GM06990 (cell line): ENCODE measurements at places on chromosomes 16 and 17.
A peak's percentile ranks its signal among the peaks of the same experiment; 100 is the strongest.

GRCh38 chr16:57951204-57951960, 19.5 kb downstream of the CNGB1 start:
- no peak for DNase-seq

DNA sequence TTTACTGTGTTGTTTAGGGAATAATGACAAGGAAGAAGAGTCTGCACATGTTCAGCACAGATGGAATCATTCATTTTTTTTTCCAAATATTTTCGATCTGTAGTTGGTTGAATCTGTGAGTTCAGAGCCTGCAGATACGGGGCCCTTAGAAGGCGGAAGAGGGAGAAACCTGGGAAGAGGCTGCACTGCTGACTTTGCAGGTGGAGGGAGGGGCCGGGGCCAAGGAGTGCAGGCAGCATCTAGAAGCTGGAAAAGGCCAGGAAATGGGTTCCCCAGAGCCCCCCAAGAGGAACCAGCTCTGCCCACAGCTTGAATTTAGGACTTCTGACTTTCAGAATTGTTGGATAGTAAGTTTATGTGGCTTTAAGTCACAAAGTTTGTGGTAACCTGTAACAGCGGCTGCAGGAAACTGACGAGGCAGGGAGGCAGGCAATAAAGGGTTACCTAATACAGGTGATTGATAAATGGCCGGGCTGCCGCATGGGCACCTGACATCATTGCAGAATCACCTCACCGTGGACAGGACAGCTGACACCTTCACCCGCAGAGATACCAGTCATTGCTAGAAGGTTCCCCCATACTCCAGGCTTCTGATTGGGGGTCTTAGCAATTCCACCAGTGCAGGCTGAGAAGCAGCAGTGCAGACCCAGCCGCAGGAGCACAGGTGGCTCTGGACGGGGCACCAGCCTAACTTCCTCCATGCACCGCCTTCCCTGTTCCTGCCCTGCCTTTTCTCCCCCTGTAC, 181.3 kb downstream of the IRF8 start:
- no peak for DNase-seq

DNA sequence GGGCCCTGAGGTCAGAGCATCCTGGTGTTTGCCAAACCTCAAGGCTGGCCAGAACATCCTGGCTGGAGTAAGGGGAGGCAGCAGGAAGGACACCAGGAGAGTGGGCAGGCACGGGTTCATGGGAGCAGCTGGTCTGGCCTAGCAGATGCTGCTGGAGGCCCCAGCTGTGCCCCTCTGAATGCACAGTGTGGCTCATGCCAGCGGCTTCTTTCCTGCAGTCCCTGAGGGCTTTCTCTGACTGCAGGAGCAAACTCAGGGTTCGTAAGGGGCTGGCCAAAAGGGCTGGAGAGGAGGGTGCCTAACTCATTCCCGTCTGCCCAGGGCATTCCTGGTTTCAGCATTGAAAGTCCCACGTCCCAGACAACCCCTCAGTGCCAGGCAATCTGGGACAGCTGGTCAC, 78.7 kb downstream of the ZDHHC7 start:
- no peak for DNase-seq

- no peak for DNase-seq
Observed at GRCh38 chr17:32604966-32605365, 118.2 kb downstream of the CDK5R1 start.

DNA sequence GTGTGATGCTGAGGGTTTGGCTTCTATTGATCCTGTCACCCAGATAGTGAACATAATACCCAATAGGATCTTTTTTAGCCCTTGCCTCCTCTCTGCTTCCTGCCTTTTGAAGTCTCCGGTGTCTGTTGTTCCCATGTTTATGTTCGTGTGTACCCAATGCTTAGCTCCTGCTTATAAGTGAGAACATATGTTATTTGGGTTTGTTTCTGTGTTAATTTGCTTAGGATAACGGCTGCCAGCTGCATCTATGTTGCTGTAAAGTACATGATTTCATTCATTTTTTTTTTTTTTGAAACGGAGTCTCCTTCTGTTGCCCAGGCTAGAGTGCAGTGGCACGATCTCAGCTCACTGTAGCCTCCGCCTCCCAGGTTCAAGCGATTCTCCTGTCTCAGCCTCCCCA, 23.0 kb downstream of the DUS2 start:
- no peak for DNase-seq

DNA sequence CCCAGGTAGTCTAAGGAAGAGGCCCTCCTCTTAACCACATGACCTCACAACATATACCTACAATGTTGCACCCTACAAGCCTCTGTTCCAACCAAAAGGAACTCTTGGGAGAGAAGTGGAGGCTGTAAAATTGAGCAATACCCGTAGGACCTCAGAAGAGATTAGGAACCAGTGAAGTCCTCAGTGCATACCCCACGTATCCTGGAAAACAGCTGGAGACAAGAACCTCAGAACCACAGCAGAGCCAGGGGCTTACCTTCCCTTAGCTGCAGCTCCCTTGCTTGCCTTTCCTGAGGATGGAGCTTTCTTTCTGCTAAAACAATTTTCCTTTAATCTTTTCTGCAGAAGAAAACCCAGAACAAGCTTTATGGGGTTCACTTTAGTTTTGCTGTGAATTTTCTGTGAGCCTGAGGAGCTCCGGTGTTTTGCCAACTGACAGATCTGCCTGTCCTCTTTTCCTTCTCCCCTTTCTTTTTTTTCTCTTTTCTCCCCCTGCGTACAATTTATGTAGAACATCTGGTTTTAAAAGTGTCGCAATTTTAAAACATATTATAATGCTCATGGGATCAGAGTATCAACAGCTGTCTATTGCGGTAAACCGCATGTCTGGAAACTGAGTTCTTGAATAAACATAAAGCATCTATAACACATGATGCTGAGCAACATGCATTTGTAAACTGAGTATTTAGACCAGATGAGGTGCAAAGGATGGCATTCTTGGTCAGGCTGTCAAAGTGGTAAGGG, 226.4 kb upstream of the MAF start:
- DNase-seq, result no peak

- no peak for DNase-seq
Observed at GRCh38 chr16:1533443-1533951, at the start of gene TMEM204. TSS of gene TMEM204 (plus strand) at chr16:1533666. CDS start at chr16:1534276, 610 bp downstream.

- no peak for DNase-seq
Observed at GRCh38 chr17:35239823-35240222, 3.0 kb upstream of the SLFN5 start.

- DNase-seq, result no peak
Observed at GRCh38 chr17:44170135-44170498, 387 bp upstream of the ASB16 start.

- DNase-seq, result no peak
Observed at GRCh38 chr16:508884-509736, 18.4 kb upstream of the CAPN15 start.

- no peak for DNase-seq
Observed at GRCh38 chr16:26709175-26709574, 357.6 kb upstream of the C16orf82 start.

GRCh38 chr17:65785109-65785508, 223.7 kb upstream of the AXIN2 start:
- DNase-seq, result no peak

DNA sequence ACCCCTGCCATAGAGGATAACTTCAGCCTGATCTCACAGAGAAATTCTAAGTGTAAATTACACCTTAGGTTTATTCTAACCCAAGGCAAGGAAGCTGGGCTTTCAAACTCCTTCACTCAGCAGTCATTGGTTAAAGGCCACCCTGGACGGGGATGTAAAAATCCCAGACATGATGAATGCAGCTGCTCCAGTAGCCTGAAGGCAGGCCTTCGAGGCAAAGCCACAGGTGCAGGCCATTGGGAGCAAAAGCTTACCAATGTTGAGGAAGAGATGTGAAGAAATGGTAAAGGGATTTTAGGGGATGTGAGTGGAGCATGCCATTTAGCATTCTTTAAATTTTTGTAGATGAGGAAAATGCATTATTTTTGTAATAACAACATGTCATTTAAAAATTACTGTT, 514.4 kb downstream of the XYLT1 start:
- no peak for DNase-seq

- DNase-seq, result no peak
Observed at GRCh38 chr16:72282362-72282761, 110.4 kb upstream of the PMFBP1 start.

GRCh38 chr17:9386401-9386800, 189.2 kb downstream of the STX8 start:
- no peak for DNase-seq

DNA sequence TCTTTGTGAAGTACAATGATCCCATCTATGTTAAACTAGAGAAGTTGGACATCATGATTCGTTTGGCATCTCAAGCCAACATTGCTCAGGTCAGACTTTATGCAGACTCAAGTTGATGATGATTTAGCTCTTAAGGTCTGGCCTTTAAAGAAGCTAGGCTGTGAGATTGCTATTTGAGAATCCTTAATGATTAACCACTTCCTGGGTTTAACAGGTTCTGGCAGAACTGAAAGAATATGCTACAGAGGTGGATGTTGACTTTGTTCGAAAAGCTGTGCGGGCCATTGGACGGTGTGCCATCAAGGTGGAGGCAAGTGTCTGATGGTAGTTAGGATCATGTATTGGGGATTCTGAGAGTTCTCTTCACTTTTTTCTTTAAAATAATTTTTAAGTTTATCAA, 40.3 kb downstream of the AP2B1 start:
- no peak for DNase-seq

GRCh38 chr16:73240920-73241319, 193.0 kb upstream of the ZFHX3 start:
- DNase-seq, result no peak

DNA sequence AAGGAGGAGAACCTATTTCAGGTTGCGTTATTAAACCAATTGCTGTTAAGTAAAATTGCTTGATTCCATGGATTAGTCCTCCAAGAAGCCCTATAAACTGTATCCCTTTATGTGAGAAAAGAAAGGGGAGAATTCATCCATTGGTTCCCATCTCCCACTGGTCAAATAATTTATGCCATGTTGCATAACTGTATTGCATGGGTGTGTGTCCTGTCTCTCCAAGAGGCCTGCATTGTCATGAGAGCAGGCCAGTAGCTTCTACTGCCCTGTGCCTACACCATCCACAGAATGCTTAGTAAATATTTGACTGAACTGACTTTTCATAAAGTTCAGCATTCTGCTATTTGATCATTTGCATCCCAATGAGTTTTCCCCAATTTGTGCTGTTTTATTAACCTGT, 11.7 kb upstream of the TOB1 start:
- no peak for DNase-seq

- no peak for DNase-seq
Observed at GRCh38 chr16:49690778-49691177, 165.1 kb downstream of the ZNF423 start.

- no peak for DNase-seq
Observed at GRCh38 chr17:40325156-40326013, 16.4 kb downstream of the RARA start.

DNA sequence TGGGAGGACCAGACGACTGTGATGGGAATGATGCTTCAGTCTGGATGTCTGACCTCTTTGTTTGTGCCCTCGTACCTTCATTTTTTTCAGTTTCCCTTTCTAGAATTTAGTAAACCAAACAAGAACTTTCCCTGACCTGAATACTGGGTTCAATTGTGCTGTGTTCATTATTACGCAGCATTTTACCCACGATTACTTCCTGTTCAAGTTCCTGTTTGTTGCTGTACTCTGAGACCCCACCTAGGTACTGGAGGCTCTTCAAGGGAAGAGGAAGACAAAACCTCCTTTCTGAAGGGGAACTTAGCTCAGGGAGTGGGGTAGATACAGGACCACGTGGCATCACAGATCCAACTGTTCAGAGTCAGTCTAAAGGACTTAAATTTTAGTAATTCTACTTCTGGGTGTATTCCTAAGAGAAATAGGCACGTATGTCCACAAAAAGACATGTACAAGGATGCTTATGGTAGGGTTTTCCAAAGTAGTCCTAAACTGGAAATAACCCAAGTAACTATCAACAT, 9.2 kb upstream of the PRKCB start:
- peak; percentile 75 for DNase-seq
